SJSA1 (cell line): ENCODE measurements at places on chromosomes 3 and 15. TPM values are rescaled to one million over a fixed set of nuclear protein-coding genes. Genes with fewer than 3 reads are reported as not detected.

GRCh38 chr15:70103880-70104626 is 6.3 kb upstream of the TLE3 start:
- no peak overlapping the region for H3K4me3 ChIP-seq
- H3K27me3 ChIP-seq = no peaks in the 10 kb centered on the region
- no peak overlapping the region for H3K27ac ChIP-seq
- DNase-seq = no peak
- no peaks in the 10 kb centered on the region for H3K36me3 ChIP-seq
- H3K4me1 ChIP-seq = peaks cover 19% of the 10 kb centered on the region

The LIPH gene
- total RNA-seq = 0.34 TPM in 1 of 2 replicates, not detected in the other

DNA sequence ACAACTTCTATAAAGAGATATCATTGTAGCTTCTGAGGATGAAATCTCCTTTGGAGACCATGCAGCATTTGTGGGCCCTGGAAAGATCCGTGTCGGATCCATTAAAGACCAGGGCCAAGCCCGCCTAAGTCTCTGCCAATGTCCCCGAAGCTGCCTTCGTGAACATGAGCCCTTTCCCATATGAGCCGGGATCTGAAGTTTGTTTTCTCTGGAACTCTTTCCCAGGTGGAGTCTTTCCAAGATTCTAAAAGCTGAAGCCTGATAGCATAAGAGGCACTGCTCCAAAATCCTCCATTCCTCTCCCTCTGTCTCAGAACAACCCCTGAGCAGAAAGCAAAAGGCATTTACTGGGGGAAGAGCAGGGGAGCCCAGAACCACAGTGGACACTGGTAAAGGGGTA is 274.6 kb downstream of the NTRK3 start:
- H3K4me3 ChIP-seq = no peak overlapping the region
- H3K36me3 ChIP-seq = no peaks in the 10 kb centered on the region
- no peaks in the 10 kb centered on the region for H3K4me1 ChIP-seq
- H3K27me3 ChIP-seq = no peaks in the 10 kb centered on the region
- no peak for DNase-seq

DNA sequence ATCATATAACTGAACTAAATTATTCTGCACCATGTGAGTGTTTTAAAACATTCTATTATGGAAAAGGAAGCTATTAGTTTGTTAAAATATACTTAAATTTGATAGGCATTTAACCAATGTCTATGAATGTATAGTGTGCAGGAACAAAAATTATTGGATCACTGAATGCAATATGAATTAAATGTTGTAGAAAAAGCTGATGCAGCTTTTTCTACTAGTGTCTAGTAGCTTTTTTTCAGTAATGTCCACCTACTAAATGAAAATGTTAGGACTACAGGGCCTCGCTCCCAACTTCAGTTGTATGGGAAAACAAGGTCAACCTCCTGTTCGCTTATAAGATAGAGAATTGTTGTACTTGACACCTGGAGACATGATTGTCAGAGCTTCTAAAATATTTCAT is 335.0 kb downstream of the MECOM start:
- H3K36me3 ChIP-seq = no peaks in the 10 kb centered on the region
- no peak overlapping the region for H3K4me3 ChIP-seq
- no peak for DNase-seq
- H3K27ac ChIP-seq = no peak overlapping the region
- H3K27me3 ChIP-seq = no peaks in the 10 kb centered on the region

The ZNF860 gene
- total RNA-seq = 0.53 TPM in 1 of 2 replicates, not detected in the other

GRCh38 chr15:101141926-101142527 is 109.8 kb downstream of the CHSY1 start:
- no peak overlapping the region for H3K4me3 ChIP-seq
- no peaks in the 10 kb centered on the region for H3K27me3 ChIP-seq
- DNase-seq = no peak
- no peak overlapping the region for H3K27ac ChIP-seq
- no peaks in the 10 kb centered on the region for H3K36me3 ChIP-seq

DNA sequence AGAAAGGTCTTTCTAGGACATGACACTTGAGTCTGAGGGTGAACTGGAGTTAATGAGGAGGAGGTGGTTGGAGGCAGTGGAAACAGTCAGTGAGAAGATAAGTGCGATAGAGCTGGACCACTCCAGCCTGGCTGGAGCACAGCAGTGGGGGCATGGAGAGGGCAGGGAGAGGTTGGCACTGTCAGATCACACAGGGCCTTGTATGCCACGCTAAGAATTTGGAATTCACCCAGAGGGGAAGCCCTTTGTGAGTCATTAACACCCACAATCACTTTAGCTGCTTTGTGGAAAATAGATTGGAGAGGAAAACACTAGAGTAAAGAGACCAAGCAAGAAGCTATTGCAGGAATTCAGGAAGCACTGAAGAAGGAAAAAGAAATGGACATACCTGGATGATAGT is 83.3 kb downstream of the ZNF621 start:
- no peaks in the 10 kb centered on the region for H3K36me3 ChIP-seq
- H3K27me3 ChIP-seq = no peaks in the 10 kb centered on the region
- DNase-seq = no peak
- H3K4me1 ChIP-seq = no peaks in the 10 kb centered on the region
- H3K27ac ChIP-seq = no peak overlapping the region
- no peak overlapping the region for H3K4me3 ChIP-seq

The TERC gene
- 50.9 and 61.5 TPM in 2 replicates for total RNA-seq

DNA sequence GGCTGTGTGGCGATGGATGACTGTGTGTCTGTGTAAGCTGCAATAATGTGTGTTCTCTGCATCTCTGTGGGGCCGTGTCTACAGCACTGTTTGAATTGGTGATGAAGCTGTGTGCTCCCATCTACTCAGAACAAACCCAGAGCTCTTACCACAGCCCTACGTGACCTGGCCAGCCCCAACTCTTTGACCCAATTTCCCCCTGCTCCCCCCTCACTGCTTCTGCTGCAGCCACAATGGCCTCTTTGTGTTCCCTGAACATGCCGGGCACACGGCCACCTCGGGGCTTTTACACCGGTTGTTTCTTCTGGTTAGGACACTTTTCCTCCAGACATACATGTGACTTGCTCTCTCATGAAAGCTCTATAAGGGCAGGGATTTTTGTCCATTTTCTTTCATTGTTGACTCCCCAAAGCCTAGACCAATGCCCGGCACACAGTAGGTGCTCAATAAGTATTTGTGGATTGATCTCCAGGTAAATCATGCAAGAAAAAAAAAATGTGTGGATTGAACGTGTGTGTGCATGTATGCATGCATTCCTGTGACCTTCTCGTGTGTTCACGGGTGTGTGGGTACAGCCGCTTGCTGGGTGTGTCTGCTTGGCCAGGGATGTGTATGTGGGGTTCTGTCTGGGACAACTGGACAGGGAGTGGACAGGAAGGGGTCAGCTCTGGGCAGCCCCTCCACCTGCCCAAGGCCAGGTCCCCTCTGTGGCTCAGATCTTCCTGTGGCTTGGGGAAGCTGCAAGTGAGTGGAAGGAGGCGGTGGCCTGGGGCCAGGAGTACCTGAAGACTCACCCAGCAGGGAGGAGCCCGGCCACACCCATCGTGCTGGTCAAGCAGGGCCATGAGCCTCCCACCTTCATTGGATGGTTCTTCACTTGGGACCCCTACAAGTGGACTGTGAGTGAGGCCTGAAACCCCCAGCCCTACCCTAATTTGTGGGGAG is 14.8 kb downstream of the VILL start:
- H3K4me1 ChIP-seq = 0 out of 2 replicates have a peak, but pooled peaks cover 4% of the 10 kb centered on the region
- H3K36me3 ChIP-seq = no peaks in the 10 kb centered on the region
- DNase-seq = no peak
- H3K4me3 ChIP-seq = no peak overlapping the region

The CNTN3 gene
- total RNA-seq = not detected in 2 replicates

GRCh38 chr3:138356730-138357405 is 8.5 kb downstream of the MRAS start:
- DNase-seq = no peak
- peaks cover 60% of the 10 kb centered on the region for H3K36me3 ChIP-seq
- no peak overlapping the region for H3K27ac ChIP-seq
- H3K4me1 ChIP-seq = peaks cover 58% of the 10 kb centered on the region
- H3K4me3 ChIP-seq = no peak overlapping the region
- no peaks in the 10 kb centered on the region for H3K27me3 ChIP-seq

The LIPC gene
- 1.1 and 2.2 TPM in 2 replicates for total RNA-seq

DNA sequence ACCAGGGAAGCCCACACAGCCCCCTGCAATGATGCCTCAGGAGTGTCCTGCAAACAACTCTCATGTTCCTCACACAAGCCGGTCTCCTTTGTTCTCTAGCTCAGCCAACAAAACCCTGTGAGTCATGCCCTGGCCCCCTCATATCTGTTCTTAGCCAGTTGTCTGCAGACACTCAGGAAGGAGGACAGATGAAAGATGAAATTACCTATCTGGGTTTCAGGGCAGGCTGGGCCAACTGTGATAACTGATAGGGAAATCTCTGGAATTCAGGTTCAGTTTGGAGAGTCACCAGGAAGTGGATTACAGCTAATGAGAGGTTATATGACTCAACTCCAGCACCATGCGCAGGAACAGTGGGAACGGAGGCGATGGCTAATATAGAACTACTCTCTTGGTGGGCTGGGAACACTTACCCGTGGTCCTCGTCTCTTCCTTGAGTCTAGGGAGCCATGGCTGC is 352.0 kb upstream of the ADAMTS9 start:
- no peak overlapping the region for H3K27ac ChIP-seq
- H3K4me1 ChIP-seq = peaks cover 6% of the 10 kb centered on the region
- peak; percentile 7 for DNase-seq
- no peak overlapping the region for H3K4me3 ChIP-seq
- no peaks in the 10 kb centered on the region for H3K27me3 ChIP-seq
- H3K36me3 ChIP-seq = no peaks in the 10 kb centered on the region

DNA sequence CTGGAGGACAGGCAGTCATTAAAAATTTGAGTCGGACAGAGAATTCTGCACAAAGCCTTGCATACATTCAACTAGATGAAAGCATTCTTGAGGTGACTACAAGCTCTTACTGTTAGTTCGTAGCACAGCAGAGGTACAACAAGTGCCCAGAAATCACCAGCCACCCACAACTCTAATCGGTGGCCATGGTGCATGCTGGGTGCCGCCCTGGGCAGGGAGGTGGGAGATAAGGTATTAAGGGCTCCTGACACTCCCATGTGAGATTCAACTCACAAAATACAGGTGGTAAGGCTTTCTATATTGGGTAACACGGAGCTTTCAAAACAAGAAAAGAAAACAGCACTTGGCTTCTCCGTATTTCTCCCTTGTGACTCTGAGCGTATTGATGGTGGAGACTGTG is 66.0 kb downstream of the MEIS2 start:
- no peaks in the 10 kb centered on the region for H3K36me3 ChIP-seq
- no peaks in the 10 kb centered on the region; the same call in 1 of the 2 replicates for H3K4me1 ChIP-seq
- no peaks in the 10 kb centered on the region for H3K27me3 ChIP-seq
- no peak overlapping the region for H3K4me3 ChIP-seq
- DNase-seq = no peak

The SKOR1 gene
- not detected in 2 replicates for total RNA-seq

DNA sequence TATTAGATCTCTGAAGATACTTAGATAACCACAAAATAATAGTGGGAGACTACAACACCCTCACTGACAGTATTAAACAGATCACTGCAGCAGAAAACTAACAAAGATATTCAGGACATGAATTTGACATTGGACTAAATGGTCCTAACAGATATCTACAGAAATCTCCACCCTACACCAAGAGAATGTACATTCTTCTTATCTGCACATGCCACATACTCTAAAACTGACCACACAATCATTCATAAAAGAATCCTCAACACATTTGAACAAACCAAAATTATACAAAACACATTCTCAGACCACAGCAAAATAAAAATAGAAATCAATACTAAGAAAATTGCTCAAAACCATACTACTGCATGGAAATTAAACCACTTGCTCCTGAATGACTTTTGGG is 116.3 kb downstream of the DTWD1 start:
- no peak for DNase-seq
- no peaks in the 10 kb centered on the region for H3K4me1 ChIP-seq
- no peak overlapping the region for H3K27ac ChIP-seq

The FAM107A gene
- total RNA-seq = not detected in 2 replicates

- H3K27me3 ChIP-seq = no peaks in the 10 kb centered on the region
- no peak overlapping the region for H3K4me3 ChIP-seq
- no peak for DNase-seq
- no peaks in the 10 kb centered on the region for H3K36me3 ChIP-seq
Measured at GRCh38 chr3:133933097-133934024, 37.7 kb upstream of the RAB6B start.

The ARL14 gene
- not detected in 2 replicates for total RNA-seq

GRCh38 chr3:178971614-178972013 is 100.0 kb downstream of the ZMAT3 start:
- H3K36me3 ChIP-seq = no peaks in the 10 kb centered on the region
- peaks cover 9% of the 10 kb centered on the region for H3K4me1 ChIP-seq
- H3K4me3 ChIP-seq = no peak overlapping the region
- no peak for DNase-seq

- DNase-seq = peak; percentile 40
- H3K36me3 ChIP-seq = peaks cover 17% of the 10 kb centered on the region
- no peaks in the 10 kb centered on the region for H3K27me3 ChIP-seq
- peaks cover 43% of the 10 kb centered on the region for H3K4me1 ChIP-seq
- H3K27ac ChIP-seq = no peak overlapping the region
Measured at GRCh38 chr15:101013769-101014675, 94.9 kb downstream of the LRRK1 start.

The C3orf20 gene
- total RNA-seq = not detected in 2 replicates

DNA sequence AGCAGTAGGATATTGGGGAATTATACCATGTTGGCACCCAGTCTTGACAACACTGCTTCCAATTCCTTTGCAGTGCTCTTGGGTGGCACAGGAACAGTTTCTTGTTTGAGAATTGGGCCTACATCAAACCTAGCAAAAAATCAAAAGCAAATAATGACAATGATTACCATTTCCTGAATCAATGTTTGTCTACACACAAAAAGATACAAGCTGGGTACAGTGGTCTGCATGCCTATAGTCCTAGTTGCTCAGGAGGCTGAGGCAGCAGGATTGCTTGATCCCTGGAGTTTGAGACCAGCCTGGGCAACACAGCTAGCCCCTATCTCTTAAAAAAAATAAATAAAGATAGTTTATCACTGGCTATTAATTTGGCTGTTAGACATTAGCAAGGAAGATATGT is 8.0 kb downstream of the MTFMT start:
- no peak overlapping the region for H3K4me3 ChIP-seq
- H3K27me3 ChIP-seq = no peaks in the 10 kb centered on the region
- peaks cover 47% of the 10 kb centered on the region for H3K36me3 ChIP-seq
- H3K4me1 ChIP-seq = no peaks in the 10 kb centered on the region
- DNase-seq = no peak

- H3K27me3 ChIP-seq = no peaks in the 10 kb centered on the region
- H3K27ac ChIP-seq = 0 out of 2 replicates have a peak overlapping the region, but pooled peaks have one; percentile 6
- H3K4me1 ChIP-seq = peaks cover 42% of the 10 kb centered on the region
- H3K36me3 ChIP-seq = no peaks in the 10 kb centered on the region; the same call in 1 of the 2 replicates
- H3K4me3 ChIP-seq = no peak overlapping the region
- no peak for DNase-seq
Measured at GRCh38 chr3:149589332-149589731, 68.5 kb downstream of the WWTR1 start.

The AHSG gene
- not detected in 2 replicates for total RNA-seq

The PIGZ gene
- 0.13 and 0.84 TPM in 2 replicates for total RNA-seq

The CADPS gene
- total RNA-seq = not detected in 2 replicates

The UROC1 gene
- not detected in 2 replicates for total RNA-seq

GRCh38 chr3:64190517-64191515 is 34.5 kb downstream of the PRICKLE2 start:
- peak; percentile 55 for DNase-seq
- peaks cover 18% of the 10 kb centered on the region for H3K36me3 ChIP-seq
- no peak overlapping the region for H3K4me3 ChIP-seq
- no peaks in the 10 kb centered on the region for H3K27me3 ChIP-seq
